Midbrain (tissue), 1 donor: ENCODE measurements at places on chromosomes 7 and 10.

GRCh38 chr10:14459665-14460064 is 128.9 kb upstream of the FRMD4A start:
- DNase-seq: no peak

GRCh38 chr10:123038782-123039631 is 30.2 kb downstream of the ACADSB start:
- DNase-seq: peak; percentile 11

DNA sequence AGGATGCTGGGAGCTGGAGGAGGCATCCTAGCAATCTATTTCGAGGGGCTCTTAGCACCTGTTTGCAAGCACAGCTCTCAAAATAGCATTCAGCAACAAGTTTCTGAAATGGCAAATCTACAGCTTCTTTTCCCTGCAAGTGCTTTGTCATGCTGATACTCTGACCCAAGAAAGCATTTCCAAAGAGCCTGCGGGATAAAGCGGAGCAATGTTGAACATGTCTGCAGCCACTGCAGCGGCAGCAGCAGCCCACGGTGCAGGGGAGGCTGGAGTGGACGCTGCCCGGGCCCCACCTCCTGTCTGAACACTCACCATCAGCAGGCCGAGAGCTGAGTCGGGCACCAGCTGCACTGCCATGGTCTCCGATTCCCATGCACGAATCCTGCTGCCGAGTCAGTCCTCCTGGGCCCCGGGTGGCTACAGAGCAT is 964 bp downstream of the FRMD4A start:
- DNase-seq: no peak

DNA sequence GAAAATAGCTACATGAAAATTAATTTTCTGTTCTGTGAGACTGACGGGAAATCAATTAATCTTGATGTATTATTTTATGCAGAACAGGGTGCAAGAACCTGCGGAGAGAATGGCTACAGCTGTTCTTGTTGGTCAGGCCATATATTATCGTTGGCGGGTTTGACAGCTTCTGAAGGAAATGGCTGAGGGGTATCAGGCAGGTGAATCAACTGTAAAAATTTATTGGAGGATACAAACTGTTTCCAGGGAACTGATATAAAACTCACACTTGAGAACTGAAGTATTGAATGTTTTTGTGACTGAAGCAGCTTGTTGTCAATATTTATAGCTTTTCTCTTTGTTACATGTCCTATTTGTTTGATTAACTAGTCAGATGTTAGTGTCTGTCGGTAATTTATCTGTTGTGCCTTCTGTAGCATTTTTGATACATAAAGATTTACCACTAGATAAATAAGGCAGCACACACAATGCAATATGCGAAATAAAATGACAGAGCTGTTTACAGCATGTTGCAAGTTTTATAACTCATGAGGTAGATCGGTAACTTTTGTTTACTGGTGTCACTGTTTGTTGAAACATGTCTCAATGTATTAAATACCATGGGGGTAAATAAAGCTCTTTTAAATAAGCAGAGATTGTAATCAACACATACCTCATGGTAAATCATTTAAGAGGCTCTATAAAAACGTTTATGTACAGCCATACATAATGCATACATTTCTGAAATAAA is 308.2 kb downstream of the LRMDA start:
- no peak for DNase-seq

DNA sequence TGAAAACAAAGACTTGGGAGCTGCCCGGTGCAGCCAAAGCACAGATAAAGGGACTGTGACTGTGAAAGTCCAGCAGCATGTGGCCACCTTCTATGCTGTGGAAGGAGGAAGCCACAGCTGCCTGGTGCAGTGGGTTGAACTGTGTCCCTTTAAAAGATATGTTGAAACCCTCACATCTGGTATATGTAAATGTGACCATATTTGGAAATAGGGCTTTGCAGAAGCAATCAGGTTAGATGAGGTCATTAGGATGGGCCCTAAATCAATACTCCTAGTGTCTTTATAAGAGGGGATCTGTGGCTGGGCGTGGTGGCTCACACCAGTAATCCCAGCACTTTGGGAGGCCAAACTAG is 136.9 kb downstream of the GLI3 start:
- no peak for DNase-seq

- DNase-seq: no peak
Observed at GRCh38 chr7:44561962-44562621, 11.6 kb downstream of the DDX56 start.

DNA sequence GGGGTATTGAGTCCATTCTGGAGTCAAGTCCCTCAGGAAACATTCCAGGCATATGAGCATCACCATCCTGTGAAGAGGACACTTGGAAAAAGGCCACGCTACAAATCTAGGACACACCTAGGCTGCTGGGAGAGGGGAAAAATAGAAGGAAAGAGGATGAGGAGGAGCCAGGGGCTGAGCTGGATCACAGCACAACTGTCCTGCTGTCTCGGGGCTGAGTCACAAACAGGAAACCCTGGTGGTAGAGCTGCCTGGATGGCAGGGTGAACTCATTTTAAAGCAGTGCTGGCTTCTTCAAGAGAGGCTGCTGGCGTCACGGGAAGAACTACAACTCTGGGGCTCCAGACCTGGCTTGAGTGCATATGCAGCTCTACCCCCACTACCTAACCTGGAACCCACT is 151.5 kb downstream of the RNF216 start:
- DNase-seq: no peak

- no peak for DNase-seq
Observed at GRCh38 chr10:49037187-49037586, 78.1 kb downstream of the VSTM4 start.

DNA sequence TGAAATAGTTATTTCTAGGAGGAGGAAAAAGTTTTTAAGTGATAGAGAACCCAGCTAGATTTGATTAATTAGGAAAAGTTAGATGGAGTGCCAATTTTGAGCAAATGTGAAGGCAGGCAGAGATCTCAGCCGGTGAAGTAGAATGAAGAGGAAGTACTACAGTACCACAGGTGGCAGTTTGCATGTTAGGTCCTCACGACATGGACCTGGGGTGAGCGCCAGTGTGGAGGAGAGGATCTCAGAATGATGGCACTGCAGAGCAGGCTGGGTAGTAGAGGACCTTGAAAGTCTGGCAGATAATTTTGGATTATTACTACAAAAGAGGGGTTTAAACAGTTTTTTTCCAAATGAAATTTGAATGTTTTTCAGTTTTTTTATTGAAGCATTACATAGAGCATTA is 81.1 kb downstream of the GNAI1 start:
- DNase-seq: no peak

DNA sequence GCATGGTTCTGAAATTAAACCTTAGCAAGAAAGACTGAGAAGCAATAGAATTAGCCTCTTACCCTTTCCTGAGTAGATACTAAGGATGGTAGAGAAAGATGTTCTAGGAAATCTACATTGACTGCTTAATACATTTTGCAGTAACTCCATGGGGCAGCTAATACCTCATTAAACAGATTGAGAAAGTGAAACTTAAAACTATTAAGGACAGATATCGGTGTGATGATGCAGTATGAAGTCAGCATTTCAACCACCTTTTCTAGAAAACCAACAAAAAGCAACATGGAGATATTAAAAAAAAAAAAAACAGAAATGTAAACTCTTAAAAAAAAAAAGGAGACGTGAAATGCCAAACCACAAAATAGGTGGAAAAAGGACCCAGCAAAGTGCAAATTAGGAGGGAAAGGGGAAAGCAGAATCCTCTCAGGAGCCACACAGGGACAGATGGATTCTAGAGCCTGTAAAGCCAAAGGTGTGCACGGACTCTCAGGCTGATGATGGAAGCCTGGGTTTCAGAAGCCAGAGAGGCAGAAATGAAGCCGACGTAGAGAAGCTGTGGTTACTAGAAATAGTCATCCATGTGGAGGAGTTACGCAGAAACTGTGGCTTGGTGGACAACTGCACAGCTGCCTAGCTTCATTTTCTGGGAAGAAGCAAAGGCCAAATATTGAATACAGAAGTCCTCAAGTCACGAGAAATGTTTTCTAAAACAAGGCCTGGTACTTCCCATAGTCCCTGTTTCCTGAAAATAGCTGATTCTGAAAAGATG is 38.1 kb upstream of the GPR141 start:
- no peak for DNase-seq

- peak; percentile 59 for DNase-seq
Observed at GRCh38 chr7:101814991-101815825, 2.2 kb upstream of the CUX1 start.

GRCh38 chr10:43931308-43931930 is 282.7 kb upstream of the ZNF32 start:
- DNase-seq: no peak

DNA sequence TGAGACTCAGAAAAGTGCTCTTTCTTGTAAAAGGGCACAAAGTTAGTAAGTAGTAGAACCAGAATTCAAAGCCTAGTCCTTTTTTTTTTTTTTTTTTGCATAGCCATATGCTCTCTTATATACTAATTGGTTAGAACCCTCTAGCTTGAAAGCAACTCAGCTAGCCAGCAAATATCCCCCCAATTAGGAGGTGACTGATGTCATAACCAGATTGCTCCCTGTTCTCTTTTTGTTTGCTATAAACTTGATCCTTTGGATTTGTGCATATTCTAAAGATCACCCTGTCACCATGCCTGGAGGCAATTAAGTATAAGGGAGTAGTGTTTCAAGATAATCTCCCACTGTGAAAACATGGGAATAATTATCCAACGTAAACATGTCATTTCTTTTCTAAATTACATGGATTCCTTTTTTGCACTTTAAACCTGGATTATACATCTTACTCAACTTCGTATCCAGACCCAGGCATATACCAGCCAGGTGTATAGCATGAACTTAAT is 963.4 kb downstream of the CNTNAP2 start:
- no peak for DNase-seq

DNA sequence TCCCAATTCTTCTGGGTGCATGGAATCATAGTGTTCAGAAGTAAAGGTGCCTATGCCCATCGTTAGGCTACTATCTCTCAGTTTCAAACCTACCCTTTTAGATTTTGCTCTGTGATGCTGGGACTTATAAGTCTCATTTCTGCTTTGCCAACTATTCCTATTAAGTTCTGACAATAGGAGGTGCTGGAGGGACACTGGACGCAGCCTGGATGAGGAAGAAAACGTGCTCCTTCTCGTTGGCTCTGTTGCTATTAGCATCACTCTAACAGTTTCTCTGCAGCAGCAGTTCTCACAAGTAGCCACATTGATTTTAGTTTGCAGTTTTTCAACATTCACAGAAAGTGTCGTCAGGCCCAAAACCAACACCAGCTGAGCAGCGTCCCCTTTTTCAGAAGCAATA is 72.4 kb downstream of the ABCC2 start:
- DNase-seq: peak; percentile 3

DNA sequence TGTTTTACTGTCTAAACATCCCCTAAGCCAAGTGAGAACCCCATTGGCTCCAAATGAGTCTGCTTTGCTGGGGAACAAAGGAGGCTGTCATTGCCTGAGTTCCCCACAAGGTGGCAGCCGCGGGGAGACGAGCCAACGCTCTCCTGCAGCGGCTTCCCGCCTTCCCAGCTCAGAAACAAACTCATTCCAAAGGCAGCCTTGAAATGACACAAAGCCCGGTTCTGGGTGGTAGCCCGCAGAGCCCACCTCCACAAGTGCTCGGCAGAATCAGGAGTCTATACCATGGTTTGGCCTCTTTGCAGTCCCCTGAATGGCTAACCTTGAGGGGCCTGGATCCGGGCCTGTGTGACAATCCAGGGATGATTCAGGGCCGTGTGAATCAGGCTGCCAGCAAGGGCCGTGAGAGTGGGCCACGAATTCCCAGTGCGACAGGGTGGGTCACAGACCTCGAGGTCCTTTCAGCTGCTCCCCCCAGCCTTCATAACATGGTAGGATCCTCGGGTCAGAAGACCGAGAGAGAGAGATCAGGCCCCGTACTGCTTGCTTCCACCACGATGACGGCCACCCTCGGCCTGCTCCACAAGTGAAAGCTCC is 79.7 kb downstream of the DLG5 start:
- DNase-seq: peak; percentile 87

GRCh38 chr10:30187010-30187409 is 127.6 kb upstream of the JCAD start:
- no peak for DNase-seq

- DNase-seq: no peak
Observed at GRCh38 chr10:71040343-71040742, 152.0 kb upstream of the PCBD1 start.

- no peak for DNase-seq
Observed at GRCh38 chr10:118213436-118213835, 128.7 kb downstream of the FAM204A start.

GRCh38 chr7:44838751-44839150 is 9.1 kb downstream of the H2AZ2 start:
- DNase-seq: no peak

DNA sequence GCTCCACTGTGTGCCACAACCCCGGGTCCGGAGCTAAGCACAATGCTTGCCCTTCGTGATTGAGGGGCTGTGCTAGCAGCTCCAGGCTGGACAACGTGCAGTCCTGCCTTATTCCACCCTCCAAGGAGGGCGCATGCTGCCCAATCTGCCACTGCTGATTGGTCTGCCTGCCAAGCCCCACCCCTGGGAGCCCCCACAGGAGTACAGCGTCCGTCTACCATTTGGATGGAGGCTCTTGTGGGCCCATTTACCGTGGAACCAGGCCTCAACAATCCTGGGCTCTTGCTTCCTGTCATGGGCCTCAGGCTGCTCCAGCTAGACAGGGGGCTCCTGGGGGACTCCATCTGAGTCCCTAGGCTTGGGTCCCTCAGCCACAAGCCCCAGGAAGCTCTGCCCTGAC is 173.3 kb downstream of the SLIT1 start:
- DNase-seq: no peak

DNA sequence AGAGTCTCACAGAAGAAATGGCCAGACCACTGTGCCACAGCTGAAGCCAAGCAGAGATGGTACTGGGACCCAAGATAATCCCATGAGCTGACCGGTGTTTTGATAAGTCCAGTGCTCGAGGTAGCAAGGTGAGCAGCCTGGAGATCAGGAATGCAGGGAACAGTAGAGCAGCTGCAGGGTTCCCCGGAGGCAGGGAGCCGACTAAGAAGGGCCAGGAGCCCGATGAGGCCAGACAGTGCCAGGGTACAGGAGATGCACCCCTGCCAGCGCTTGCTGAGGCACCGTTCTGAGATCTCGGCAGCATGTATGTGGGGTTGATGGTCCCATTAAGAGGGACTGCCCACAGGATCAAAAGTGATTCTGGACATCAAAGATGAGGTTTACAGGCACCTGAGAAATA is 47.1 kb downstream of the VSTM4 start:
- DNase-seq: no peak
